Breast epithelium (tissue), 4 donors: ENCODE measurements at places on chromosomes 1 and 21. TPM values are rescaled to one million over a fixed set of nuclear protein-coding genes. Genes with fewer than 3 reads are reported as not detected.

OLFML3 gene
- total RNA-seq, result 155 TPM

MSH4 gene
- 0.66 TPM for total RNA-seq

SELE gene
- total RNA-seq, result 0.66 TPM

OLIG2 gene
- total RNA-seq, result not detected

CYYR1 gene
- total RNA-seq, result 14.3 TPM

CDA gene
- 1.3 TPM for total RNA-seq

ELAVL4 gene
- total RNA-seq, result not detected

MMP23B gene
- 2.7 TPM for total RNA-seq

NGF gene
- 7.2 TPM for total RNA-seq

LDLRAD1 gene
- total RNA-seq, result not detected

SPRR3 gene
- total RNA-seq, result not detected

FBLIM1 gene
- total RNA-seq, result 42.6 TPM

DNAJC6 gene
- total RNA-seq, result 6.2 TPM

SYTL1 gene
- total RNA-seq, result 33.1 TPM

SLC50A1 gene
- total RNA-seq, result 28.5 TPM

TNNT2 gene
- total RNA-seq, result 1.3 TPM

SRGAP2C gene
- total RNA-seq, result 17.7 TPM

DPM3 gene
- total RNA-seq, result 53.7 TPM

OR2T4 gene
- not detected for total RNA-seq

LORICRIN gene
- not detected for total RNA-seq

DYNLT5 gene
- total RNA-seq, result 0.32 TPM

SYCP1 gene
- not detected for total RNA-seq

KMO gene
- 1.9 TPM for total RNA-seq

TSPEAR gene
- total RNA-seq, result 0.15 TPM

TCHHL1 gene
- not detected for total RNA-seq

PDPN gene
- 38.8 TPM for total RNA-seq

IBA57 gene
- total RNA-seq, result 3.4 TPM

KCNJ10 gene
- total RNA-seq, result 0.15 TPM

SPRR2B gene
- total RNA-seq, result not detected

TMEM200B gene
- total RNA-seq, result 21.0 TPM

TTC13 gene
- 22.0 TPM for total RNA-seq

RAP1GAP gene
- total RNA-seq, result 6.0 TPM

PRAMEF8 gene
- not detected for total RNA-seq

LAX1 gene
- 0.88 TPM for total RNA-seq

TMPRSS15 gene
- not detected for total RNA-seq

LRRC7 gene
- not detected for total RNA-seq

BARHL2 gene
- total RNA-seq, result not detected

SPATA1 gene
- total RNA-seq, result 1.0 TPM

TCP10L gene
- total RNA-seq, result 0.73 TPM

ECM1 gene
- 10.2 TPM for total RNA-seq

C1orf53 gene
- total RNA-seq, result 2.6 TPM

TFF1 gene
- 4.4 TPM for total RNA-seq

DMAP1 gene
- 40.3 TPM for total RNA-seq

TRAF3IP3 gene
- total RNA-seq, result 4.4 TPM

MROH9 gene
- not detected for total RNA-seq

RBP7 gene
- 285 TPM for total RNA-seq

CIART gene
- 7.4 TPM for total RNA-seq

OPTC gene
- total RNA-seq, result not detected

SPRR2G gene
- total RNA-seq, result not detected

GCLM gene
- total RNA-seq, result 23.7 TPM

TAS1R1 gene
- not detected for total RNA-seq

LGR6 gene
- total RNA-seq, result 11.3 TPM

MR1 gene
- total RNA-seq, result 12.8 TPM

CD84 gene
- total RNA-seq, result 2.3 TPM

G0S2 gene
- 1,307 TPM for total RNA-seq

MEX3A gene
- total RNA-seq, result 0.32 TPM

OR6N1 gene
- total RNA-seq, result not detected

NHLH1 gene
- total RNA-seq, result not detected

DNM3 gene
- 5.1 TPM for total RNA-seq
